NCI-H187 (cell line): ENCODE measurements at places on chromosomes 4 and X.

DNA sequence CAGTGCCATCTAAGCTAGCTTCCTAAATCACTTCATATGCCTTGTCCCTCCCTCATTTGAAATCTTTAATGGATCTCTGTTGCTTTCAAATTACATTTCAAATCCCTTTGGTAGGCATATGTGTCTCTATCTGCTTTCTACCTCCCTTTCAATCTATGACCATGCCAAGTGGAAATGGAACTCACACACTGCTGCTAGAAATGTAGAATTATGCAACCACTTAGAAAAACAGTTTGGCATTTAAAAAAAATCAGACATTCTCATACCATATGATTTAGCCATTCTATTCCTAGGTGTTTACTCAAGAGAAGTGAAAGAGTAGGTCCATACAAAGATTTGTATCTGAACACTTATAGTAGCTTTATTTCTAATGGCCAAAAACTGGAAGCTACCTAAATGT lies 413.5 kb upstream of the INTU start:
- no peak for DNase-seq

- no peak for DNase-seq
Measured at GRCh38 chr4:118760493-118760892, 75.3 kb downstream of the METTL14 start.

GRCh38 chr4:185222598-185222997 lies 13.2 kb downstream of the SNX25 start:
- DNase-seq, result no peak

DNA sequence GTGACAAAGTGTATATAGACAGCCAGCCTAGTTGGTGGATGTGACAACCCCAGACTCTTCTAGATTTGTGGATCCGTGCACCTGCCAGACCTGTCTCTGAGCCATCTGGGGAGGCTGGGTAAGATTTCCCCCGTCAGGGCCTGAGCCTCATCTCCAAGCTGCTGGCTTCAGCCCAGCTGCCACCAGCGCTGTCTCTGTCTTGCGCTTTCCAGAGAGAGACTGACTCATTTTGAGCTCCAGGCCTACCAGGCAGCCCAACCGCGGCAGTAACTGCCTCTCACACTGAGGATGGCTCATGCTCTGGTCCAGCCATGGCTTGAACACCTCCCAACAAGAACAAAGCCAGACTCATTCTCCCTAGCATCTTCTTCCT lies 26.4 kb downstream of the NOP14 start:
- DNase-seq, result no peak

- no peak for DNase-seq
Measured at GRCh38 chrX:69565247-69565815, 50.6 kb upstream of the EDA start.

GRCh38 chrX:119647552-119648420 lies 41.6 kb upstream of the NKRF start:
- DNase-seq, result no peak

DNA sequence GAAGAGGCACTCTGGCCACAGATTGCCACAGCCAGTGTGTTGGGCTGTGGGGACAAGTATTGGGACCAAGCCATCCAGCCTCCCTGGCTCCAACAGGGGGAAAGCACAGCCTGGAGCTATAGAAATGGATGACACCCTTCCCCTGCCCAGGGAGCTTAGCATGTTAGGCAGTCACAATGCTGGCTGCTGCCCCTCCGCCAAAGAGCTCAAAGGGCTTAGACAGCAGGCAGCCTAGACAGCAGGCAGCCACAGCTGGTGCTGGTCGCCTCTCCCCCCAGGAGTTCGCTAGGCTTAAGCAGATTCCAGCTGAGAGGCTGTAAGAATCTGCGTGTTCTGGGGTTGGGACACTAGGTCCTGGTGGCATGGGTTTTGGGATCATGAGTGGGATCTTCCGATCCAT lies 94.5 kb upstream of the MXRA5 start:
- no peak for DNase-seq

DNA sequence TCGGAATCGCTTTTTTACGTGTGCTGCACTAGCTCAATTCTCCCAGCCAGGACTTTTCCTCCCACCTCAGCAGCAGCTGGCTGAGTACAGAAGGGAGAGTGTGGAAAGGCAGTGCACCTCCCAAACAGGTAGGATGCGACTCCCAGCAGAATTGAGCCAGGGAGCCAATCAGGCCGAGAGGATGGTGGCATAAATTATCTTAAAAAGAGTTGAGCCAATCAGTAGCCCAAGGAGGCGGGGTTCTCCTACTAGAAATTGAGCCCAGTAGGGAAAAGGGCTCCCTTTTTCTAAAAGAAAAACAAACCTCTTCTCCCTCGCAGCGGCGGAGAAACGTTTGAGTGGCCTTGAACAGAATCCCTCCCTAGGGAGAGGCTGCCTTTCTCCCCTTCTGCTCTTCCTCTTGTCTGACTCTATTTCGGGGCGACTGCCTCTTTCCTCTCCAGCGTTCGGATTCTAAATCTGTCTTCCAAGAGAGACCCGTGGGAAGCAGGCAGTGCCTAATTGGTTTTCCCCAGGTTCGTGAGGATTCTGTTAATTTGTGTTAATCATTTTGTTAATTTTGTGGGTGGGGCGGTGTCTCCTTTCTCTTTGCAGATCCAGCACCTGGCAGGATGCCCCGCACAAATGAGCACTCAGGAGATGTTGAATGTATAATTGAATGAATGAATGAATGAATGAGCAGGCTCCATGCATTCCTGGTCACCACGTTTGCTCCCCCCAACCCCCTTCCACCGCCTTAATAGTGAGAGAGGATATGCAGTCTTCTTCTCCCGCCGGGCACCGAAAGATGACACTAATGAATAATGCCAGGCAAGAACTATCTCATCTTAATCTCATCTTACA lies at the start of gene GABRG1:
GABRG1 (minus strand) TSS at position 142 of the 843 bp plus-strand sequence; CDS start at position 1, 141 bp downstream.
- no peak for DNase-seq

DNA sequence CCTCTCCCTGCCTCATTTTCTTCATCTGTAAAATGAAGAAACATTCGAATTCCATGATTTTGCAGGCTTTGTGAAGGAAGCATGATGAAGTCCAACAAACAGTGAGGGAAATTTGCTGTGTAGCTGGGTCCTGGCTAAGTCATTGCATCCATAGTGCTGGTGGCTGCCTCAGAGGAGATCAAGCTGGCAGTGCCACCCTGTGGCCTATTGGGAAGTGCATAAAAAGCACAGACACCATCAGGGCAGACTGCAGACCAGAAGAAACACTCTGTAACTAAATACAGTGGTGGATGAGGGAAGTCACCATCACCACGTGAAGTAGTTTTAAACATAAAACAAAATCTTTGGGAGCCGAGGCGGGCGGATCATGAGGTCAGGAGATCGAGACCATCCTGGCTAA lies 40.7 kb upstream of the DDX3X start:
- DNase-seq, result no peak

DNA sequence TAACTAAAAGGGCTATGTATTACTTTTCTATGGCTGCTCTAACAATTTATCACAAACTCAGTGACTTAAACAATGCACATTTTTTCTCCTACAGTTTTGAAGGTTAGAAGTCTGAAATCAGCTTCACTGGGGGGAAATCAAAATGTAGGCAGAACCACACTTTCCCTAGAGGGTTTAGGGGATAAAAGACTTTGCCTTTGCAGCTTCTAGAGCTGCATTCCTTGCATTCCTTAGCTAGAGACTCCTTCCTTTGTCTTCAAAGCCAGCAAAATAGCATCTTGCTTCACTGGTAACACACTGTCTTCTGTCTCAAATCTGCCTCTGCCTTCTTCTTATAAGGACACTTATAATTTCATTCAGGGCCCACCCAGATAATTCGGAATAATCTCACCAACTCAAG lies 152.4 kb upstream of the SPIN4 start:
- DNase-seq, result no peak

DNA sequence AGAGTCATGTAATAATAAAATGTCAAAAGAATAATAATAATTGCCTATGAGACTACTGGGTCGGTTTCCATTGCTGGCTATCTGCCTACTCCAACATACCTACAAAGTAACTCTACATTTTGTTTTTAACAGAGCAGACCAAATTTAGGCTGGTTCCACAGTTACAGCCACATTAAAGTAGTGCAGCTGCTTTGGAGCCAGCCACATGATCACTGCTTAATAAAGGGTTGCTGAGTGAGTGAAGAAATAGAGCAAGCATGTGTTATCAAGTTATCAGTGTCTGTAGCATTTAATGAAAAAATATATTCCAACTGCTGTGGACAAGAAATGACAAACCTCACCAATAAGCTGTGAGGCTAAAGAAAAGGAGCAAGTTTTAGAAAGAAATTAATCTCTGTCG lies 782.3 kb downstream of the PCDH18 start:
- no peak for DNase-seq

GRCh38 chr4:71009086-71009485 lies 15.6 kb downstream of the DCK start:
- DNase-seq, result no peak

DNA sequence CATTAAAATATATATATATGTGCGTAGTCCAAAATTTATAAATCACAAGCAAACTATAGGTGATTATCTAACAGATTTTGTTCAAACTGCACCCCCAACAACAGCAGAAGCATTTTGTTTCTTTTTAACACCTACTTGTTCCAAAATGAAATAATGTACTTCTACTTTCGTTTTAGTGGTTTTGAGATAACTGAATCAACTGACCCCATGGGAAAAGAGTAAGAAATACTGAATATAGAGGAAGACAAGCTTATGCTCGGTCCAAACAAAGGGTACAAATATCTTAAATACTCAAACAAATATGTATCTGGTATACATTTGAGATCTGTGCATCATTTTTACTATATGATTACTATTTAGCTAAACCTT lies 22.4 kb downstream of the MAP7D3 start:
- no peak for DNase-seq

DNA sequence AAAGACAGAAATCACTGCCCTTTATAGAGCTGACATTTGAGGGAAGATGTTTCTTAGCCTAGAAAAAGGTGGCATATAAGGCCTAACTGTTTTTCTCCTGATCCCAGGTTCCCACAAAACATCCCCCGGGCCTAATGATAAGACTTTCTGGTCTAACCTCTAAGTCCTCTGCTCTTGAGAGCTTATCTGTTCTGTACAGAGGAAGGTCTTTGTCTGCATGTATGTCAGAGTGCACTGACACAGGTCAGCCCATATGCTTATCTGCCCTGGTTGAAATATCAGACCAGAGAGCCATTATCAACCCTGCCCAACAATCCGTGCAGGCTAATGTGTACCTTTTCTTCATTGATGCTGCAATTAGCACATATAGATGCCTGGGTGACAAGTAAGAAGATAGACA lies 76.2 kb downstream of the ARHGEF9 start:
- DNase-seq, result no peak

DNA sequence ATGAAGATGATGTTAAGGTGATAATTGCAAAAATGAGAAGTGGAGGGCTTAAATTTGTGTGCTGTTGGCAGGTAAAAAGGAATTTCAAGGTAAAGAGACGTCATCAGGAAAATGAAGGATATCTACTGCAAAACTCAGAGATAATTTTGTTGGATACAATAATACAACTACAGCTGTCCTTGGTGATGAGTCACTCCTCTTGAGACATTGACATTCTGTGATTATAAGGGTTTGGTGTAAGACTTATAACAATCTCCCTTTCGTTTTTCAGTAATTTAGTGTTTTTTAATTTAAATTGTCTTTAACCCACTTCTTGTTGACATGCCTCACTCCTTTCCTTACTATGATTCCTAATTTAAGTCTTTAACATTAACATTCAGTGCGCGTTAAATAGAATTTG lies 1074.1 kb upstream of the SLIT2 start:
- DNase-seq, result no peak

DNA sequence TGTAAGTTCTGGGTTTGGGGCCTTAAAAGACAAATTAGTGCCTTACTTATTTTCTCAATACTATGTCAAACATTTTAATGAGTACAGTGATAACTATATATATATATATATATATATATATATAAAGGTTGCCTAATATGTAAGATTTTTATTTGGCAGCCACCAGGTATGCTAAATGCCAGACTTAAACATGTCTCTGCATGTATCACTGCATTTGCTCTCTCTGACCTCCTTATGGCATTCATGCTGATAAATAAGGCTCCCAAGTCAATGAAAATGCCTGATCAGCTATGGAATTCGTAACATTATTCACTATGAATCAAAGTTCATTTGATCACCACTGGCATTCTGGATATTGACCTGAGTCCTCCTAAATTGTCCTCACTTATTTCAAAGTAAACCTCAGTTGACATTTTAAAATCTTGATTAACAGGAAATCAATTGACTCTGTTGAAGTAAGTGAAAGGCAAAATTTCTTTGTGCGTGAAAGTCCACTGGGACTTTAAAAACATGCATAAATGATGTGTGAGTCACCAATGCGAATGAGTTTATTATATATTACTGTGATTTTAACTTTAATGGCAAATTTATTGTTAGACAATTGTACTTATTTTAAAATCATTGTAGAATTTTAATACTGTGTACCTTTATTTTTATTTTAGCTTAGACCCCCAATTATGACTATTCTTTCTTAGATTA lies 29.2 kb upstream of the AREG start:
- no peak for DNase-seq

GRCh38 chr4:1809754-1810502 lies 16.8 kb downstream of the FGFR3 start:
- peak; percentile 6 for DNase-seq

DNA sequence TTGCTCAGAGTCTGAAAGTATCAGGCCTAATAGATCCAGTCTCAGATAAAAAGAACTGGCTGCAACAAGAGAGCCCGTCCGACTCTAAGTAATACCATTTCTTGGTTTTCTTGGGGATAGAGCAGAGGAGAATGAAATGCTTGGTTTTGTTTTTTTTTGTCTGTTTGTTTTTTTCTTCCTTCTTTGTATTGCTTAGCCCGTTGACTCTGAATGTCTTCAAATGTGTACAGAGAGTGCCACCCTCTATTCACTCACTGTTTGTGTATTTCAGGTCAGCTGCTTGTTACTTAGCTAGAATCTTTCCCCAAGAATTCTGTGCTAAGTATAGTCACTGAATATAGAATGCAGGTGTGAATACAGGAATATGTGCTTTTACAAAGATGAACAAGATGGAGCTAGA lies 5.7 kb upstream of the TMEM156 start:
- no peak for DNase-seq

DNA sequence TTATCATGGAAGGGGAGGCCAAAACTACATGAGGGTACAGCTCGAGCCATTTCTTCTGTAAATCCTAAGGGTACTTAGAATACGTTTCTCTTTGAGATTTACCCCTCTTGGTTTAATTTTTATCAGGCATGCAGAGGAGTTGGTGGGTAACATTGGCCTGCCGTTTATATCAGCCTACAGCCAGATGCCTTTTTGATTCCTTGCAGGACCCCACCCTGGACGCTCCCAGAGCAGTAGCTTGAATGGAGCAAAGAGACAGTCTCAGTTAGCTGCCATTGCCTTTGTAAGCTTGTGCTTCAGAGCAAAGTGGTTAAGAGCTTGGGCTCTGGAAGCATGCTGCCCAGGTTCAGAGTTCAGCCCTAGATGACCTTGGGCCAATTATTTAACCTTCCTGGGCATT lies 9.0 kb downstream of the DOCK11 start:
- no peak for DNase-seq

- DNase-seq, result no peak
Measured at GRCh38 chr4:173858471-173858870, 328.4 kb upstream of the HAND2 start.

GRCh38 chr4:33400504-33400903 lies 2680.3 kb downstream of the PCDH7 start:
- no peak for DNase-seq

- DNase-seq, result no peak
Measured at GRCh38 chr4:73340917-73341316, 63.2 kb upstream of the ALB start.

- DNase-seq, result no peak
Measured at GRCh38 chr4:55029821-55030503, 95.4 kb downstream of the KDR start.

- DNase-seq, result no peak
Measured at GRCh38 chrX:9681011-9681410, 84.6 kb downstream of the GPR143 start.

GRCh38 chr4:38210396-38211114 lies 250.4 kb downstream of the PTTG2 start:
- no peak for DNase-seq
